ENCODE measurements at places on chromosomes 1 and 21. TPM values are rescaled to one million over a fixed set of nuclear protein-coding genes. Genes with fewer than 3 reads are reported as not detected.

Gene SDC3
- 11.8 TPM for total RNA-seq

Gene EDARADD
- not detected for total RNA-seq

Gene KRTAP10-8
- total RNA-seq: not detected

Gene OR10J1
- total RNA-seq: not detected

Gene CA14
- total RNA-seq: not detected

Gene FNDC10
- 0.47 TPM for total RNA-seq

Gene MTARC1
- total RNA-seq: 2.2 TPM

Gene VANGL1
- 10.5 TPM for total RNA-seq

Gene FMN2
- not detected for total RNA-seq
